ENCODE measurements at places on chromosomes 11 and 22.

DNA sequence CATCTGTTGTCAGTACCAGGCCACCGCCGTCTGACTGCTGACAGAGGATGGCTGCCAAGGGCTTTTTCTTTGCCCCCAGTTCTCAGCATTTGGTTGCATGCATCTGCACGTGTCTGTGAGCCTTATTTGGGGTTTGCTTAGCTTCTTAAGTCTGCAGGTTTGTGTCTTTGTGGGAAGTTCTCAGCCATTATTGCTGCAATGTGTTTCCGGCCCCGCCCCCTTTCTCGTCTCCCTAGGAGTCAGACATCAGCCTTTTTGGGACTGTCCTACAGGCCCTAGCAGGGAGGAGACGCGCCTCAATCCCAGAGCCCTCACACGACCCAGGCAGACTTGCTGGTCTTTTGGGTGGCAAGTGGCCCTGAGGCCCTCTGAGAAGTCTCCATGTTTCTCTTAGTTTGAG, 8.0 kb downstream of the MOB2 start:
- ATAC-seq = no peak

- no peak for ATAC-seq
These were observed 465.3 kb downstream of the BRD1 start for GRCh38 chr22:49362211-49362839.

GRCh38 chr22:30262917-30263741, 3.5 kb downstream of the OSM start:
- ATAC-seq = no peak

- ATAC-seq = peak; percentile 21
These were observed 46.2 kb downstream of the BCR start for GRCh38 chr22:23226497-23226850.

DNA sequence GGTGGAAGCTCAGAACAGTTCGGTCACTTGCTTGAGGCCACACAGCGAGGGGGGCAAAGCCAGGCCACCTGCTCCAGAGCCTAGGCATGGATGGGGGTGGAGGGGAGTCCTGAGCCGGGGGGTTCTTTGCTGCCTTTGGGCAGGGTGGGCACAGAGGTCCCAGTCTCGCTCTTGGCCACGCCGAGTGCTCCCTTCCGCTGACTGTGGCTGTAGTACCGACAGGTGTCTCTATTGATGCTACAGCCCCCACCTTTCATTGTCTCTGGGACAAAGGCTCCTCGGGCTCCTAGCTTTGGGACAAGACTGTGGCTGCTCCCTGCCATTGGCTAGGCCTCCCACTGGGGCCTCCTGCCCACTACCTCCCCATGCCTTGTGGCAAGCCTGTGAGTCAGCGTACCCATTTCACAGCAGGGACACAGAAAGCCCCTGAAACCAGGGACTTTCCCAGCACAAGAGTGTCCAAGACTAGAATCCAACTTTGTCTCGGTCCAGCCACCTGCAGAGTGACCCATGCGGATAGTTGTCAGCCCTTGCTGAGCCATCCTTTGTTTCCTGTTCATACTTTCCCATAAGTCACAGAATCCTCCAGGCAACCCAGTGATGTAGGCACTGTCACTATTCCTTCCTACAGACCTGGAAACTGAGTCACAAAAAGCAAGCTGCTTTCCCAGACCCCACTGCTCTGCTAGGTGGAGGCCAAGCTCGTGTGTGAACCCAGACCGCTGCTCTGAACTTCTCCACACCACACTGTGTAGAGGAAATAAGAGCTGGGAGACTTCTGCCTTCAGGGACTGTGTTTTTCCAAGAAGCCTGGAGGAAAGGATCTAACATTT, 17.2 kb downstream of the MYEOV start:
- no peak for ATAC-seq

DNA sequence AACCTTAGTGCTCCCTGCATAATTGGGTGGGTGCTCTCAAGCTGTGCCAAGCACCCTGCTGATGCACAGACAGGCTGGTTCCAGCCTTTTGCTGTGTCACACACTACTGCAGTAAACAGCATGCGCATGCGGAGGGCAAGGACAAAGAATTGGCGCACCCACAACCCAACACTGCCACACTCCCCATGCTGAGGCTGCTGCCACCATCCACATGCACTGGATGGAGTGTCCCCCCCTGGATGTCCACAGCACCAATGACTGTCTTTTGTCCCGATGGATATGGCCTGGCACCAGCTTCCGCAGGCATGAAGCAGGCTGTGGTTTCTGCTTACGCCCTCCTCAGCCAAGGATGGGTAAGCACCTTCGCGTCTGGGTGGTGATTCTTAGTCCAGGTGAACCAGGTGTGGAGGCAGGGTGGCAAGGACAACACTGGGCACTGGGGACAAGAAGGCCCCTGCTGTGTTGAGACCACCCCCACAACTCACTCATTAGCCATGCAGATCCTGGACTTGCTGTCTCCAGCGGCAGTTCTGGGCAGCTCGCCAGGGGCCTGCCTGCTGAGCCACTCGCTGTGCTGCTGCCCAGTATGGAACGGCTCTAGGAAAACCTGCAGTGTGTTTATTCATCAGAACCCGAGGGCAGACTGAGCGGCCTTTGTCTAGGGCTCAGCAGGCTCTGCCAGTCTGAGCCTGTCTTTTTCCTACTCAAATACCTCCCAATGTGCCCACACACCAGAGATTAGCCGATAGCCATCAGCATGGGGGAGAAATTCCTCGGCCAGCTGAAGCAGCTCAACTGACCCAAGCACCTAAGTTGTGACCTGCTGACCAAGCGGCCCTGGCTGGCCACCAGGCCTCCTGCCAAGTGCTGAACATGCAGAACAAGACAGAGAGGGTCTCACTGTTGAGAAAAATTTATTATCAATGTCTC, 8.2 kb upstream of the NAP1L4 start:
- peak; percentile 68 for ATAC-seq

DNA sequence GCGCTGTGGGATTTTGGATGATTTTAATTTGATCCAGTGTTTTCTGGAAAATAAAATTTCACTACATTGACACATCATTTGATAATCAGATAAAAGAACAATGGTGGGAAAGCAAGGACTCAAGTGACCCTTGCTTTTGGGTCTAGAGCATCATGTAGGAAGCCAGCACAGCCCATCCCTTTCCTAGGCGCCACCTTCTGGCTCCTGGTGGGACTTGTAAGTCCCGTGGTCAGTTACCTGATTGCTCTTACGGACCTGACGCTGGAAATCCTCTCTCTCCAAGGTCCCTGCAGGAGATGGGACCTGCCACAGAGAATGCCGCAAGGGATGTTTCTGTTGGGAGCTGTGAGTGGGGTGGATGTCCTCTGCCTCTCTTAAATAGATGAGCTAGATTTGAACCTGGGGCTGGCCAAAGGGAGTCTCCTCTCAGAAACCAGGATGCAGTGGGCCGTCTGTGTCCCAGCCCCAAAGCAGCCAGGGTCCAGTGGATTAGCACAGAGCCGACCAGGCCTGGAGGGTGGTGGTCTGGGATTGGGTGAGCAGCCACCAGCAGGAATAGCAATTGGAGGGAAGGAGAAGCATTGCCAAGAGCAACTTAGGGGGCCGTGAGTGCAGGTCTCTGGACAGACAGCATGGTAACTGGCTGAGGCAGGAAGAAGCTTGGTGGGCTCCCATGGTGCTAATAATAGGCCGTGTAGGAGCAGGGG, 21.7 kb downstream of the TIMP3 start:
- ATAC-seq = no peak

Measured in gastroesophageal sphincter (tissue), 4 donors.